ENCODE measurements at places on chromosomes 16 and 17. TPM values are rescaled to one million over a fixed set of nuclear protein-coding genes. Genes with fewer than 3 reads are reported as not detected.

NKD1 gene
- total RNA-seq = 1.8 TPM

KRTAP3-2 gene
- not detected for total RNA-seq

ADAT1 gene
- 52.4 TPM for total RNA-seq

SMIM36 gene
- total RNA-seq = not detected

SYNGR3 gene
- total RNA-seq = 27.2 TPM

DNA sequence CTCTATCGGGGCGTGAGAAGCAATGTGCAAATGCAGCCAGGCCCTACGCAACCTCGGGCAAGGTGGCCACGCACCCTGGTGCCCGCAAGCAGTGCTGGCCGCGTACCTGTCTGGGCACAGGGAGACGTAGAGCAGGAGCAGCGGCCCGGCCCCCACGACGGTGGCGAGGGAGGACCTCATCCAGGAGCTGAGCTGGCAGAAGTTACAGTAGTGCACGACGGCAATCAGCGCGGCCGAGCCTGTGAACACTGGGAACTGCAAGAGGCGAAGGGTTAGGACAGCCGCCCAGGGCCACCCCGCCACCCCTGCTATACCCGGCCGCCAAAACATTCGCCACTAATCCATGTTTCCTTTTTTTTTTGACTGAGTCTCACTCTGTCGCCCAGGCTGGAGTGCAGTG lies 96.9 kb upstream of the CREBBP start:
- no peaks in the 10 kb centered on the region for H3K27me3 ChIP-seq
- no peak for DNase-seq
- no peaks in the 10 kb centered on the region for H3K36me3 ChIP-seq
- no peak overlapping the region for H3K4me3 ChIP-seq

GRCh38 chr17:56325313-56326000 lies 172.2 kb downstream of the ANKFN1 start:
- no peak overlapping the region for H3K27ac ChIP-seq
- DNase-seq = no peak
- no peaks in the 10 kb centered on the region for H3K36me3 ChIP-seq
- H3K4me3 ChIP-seq = no peak overlapping the region

DNA sequence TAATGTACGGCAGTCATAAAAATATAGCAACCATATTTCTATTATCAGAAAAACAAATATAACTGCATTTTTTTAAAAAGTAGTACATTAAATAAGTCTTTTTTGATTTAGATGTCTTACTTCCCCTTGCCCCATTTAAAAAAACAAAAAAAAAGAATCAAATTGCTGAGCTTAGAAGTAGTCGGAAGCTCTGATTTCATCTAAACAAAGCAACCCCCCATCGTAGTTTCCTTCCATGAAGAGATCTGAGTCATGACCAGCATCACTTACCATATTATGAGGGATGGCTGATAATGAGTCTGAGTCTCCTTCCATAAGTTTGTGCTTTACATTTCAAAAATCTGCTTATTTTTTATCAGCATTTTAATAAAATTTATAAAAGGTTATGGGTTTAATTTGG lies 86.2 kb downstream of the ITFG1 start:
- H3K4me1 ChIP-seq = no peaks in the 10 kb centered on the region
- no peaks in the 10 kb centered on the region for H3K27me3 ChIP-seq
- H3K4me3 ChIP-seq = no peak overlapping the region
- H3K36me3 ChIP-seq = peaks cover 11% of the 10 kb centered on the region
- no peak overlapping the region for H3K27ac ChIP-seq

DNA sequence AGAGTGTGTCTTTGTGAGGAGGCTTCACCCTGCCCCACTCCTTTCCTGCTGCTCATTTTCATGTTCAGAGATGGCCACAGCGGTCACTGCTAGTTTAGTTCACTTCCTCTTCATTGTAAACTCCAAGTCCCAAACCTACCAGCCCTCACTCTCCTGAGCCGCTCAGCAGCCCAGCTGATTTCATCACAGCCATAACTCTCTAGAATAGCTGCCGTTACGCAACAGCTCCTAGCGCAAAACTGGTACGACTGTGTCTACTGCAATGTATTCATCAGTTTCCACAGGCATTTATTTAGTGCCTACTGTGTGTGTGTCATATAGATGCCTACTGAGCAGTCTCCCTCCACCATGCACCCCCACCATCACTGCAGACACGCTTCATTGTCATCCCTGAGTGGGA lies 233.5 kb upstream of the RPL38 start:
- H3K4me1 ChIP-seq = no peaks in the 10 kb centered on the region
- no peaks in the 10 kb centered on the region for H3K36me3 ChIP-seq
- no peak overlapping the region for H3K4me3 ChIP-seq

DNA sequence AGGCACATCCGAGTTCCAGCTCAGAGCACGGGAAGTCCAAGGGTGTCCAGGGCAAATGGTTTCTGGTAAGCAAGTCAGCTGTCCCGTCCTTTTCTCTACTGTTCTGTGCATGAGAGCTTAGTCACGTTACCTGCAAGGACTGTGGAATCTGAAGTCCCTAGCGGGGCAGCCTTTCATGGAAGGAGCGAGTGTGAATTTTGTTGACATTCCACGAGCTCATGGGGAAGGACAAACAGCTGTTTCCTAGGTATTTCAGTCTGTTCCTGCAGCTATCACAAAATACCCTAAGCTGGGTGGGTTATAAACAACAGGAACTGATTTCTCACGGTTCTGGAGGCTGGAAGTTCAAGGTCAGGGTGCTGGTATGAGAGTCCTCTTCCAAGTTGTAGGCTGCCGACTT lies 109.2 kb downstream of the SDR42E1 start:
- no peak for DNase-seq
- no peaks in the 10 kb centered on the region for H3K4me1 ChIP-seq
- H3K36me3 ChIP-seq = no peaks in the 10 kb centered on the region
- H3K27ac ChIP-seq = no peak overlapping the region

DNA sequence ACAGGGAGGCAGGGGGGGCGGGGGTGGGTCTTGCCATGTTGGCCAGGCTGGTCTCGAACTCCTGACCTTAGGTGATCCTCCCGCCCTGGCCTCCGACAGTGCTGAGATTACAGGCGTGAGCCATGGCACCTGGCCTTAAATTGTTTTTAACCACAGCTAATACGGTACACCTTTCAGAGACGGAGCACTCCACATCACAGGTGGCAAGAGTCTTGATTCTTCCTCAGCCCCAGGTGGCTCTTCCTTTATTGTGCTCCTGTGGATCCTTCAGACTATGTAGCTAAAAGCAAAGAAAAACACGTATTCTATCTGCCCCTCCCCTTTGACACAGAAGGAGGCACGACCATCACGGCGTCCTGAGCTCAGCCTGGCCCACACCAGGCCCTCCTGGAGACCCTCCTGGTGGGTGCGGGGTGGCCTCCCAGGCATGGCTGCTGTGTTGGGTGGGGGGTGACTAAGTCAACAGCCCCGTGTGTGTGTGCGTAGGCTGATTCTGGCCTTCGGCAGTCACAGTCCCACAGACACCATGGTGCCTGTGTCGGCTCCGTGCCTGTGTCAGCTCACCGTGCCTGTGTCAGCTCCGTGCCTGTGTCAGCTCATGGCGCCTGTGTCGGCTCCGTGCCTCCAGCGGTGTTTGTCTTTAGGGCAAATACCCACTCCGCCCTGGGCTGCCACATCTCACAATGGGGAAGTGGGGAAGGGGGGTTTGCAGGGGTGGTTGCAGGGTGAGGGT lies 10.8 kb upstream of the SECTM1 start:
- H3K27me3 ChIP-seq = peaks cover 3% of the 10 kb centered on the region
- no peak for DNase-seq
- no peak overlapping the region for H3K27ac ChIP-seq
- no peak overlapping the region for H3K4me3 ChIP-seq

DNA sequence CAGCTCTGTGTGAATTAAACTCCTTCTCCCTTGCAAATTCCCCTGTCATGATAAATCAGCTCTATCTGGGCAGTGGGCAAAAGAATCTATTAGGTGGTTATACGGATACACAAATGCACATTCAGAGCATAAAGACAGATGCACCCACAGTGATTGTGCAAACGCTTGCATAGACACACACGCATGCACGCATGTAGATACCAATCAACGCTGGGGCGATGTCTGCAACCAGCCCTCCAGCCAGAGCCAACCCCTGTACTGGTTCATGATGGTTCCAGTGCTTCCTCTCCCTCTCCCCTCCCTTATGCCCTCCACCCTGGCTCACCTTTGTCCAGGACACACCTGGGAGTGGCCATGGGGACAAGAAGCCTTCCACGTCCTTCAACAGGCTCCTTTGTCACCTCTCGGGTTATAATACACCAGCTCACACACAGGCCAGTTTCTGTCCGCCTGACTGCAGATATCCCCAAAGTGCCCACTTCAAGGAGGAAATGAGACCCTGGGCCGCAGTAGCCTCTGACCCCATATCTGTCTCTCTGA lies 33.1 kb upstream of the SNN start:
- DNase-seq = no peak
- no peaks in the 10 kb centered on the region for H3K27me3 ChIP-seq
- H3K4me3 ChIP-seq = no peak overlapping the region
- H3K4me1 ChIP-seq = peaks cover 6% of the 10 kb centered on the region
- H3K27ac ChIP-seq = no peak overlapping the region
- no peaks in the 10 kb centered on the region for H3K36me3 ChIP-seq

GRCh38 chr16:52265446-52265861 lies 281.5 kb downstream of the TOX3 start:
- DNase-seq = peak; percentile 47
- no peaks in the 10 kb centered on the region for H3K4me1 ChIP-seq
- no peaks in the 10 kb centered on the region for H3K36me3 ChIP-seq
- no peak overlapping the region for H3K27ac ChIP-seq

GRCh38 chr17:50100480-50100883 lies 5.3 kb downstream of the PDK2 start:
- H3K36me3 ChIP-seq = peaks cover 6% of the 10 kb centered on the region
- H3K27me3 ChIP-seq = no peaks in the 10 kb centered on the region
- no peak overlapping the region for H3K4me3 ChIP-seq
- peaks cover 22% of the 10 kb centered on the region for H3K4me1 ChIP-seq

GRCh38 chr16:27801289-27801945 lies 251.5 kb downstream of the KATNIP start:
- H3K4me1 ChIP-seq = no peaks in the 10 kb centered on the region
- peak; percentile 29 for DNase-seq
- no peaks in the 10 kb centered on the region for H3K36me3 ChIP-seq
- peaks cover 9% of the 10 kb centered on the region for H3K27me3 ChIP-seq
- no peak overlapping the region for H3K27ac ChIP-seq

DNA sequence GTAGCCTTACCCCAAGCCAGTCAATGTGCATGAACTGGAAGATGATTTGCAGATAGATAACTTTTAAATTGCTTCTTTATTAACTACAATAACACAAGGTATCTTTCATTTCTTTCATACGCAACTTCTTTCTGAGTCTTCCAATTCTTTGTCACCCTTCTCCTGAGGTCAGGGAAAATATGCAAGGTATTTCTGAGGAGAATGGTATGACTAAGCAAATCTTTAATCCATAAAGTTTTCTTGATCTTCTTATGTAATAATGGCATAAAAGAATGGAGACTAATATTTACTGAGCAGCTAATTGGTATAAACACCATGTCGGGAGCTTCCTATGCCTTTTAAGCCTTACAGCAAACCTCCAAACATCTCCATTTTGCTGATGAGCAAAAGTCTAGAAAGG lies 438.9 kb downstream of the KCNJ2 start:
- H3K4me3 ChIP-seq = no peak overlapping the region
- no peak overlapping the region for H3K27ac ChIP-seq
- H3K36me3 ChIP-seq = no peaks in the 10 kb centered on the region
- no peaks in the 10 kb centered on the region for H3K27me3 ChIP-seq
- H3K4me1 ChIP-seq = no peaks in the 10 kb centered on the region

GRCh38 chr17:69812240-69812837 lies 262.7 kb upstream of the KCNJ16 start:
- H3K27ac ChIP-seq = no peak overlapping the region
- H3K27me3 ChIP-seq = no peaks in the 10 kb centered on the region
- no peak overlapping the region for H3K4me3 ChIP-seq
- no peaks in the 10 kb centered on the region for H3K4me1 ChIP-seq
- DNase-seq = no peak
- no peaks in the 10 kb centered on the region for H3K36me3 ChIP-seq

DNA sequence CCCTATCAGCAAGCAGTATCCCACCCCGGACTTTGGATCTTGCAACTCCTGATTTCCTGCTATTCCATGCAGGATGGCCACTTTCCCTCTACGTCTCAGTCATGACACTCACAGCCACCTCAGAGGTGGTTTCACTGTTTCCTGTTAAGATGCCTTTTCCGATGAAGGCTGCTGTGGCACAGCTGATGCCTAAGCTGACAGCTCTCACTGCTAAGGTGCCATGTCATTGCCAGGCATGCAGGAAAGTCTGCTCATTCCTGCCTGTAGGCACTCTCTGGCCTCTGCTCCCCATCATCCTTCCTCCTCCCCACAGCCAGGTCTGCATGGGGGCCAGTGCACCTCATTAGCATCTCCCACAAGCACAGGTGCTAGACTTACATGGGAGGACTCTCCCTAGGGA lies 173.0 kb downstream of the CBLN1 start:
- H3K27me3 ChIP-seq = no peaks in the 10 kb centered on the region
- H3K27ac ChIP-seq = no peak overlapping the region
- no peak for DNase-seq
- H3K36me3 ChIP-seq = no peaks in the 10 kb centered on the region
- H3K4me1 ChIP-seq = no peaks in the 10 kb centered on the region

- H3K36me3 ChIP-seq = no peaks in the 10 kb centered on the region
- H3K4me3 ChIP-seq = no peak overlapping the region
- no peak overlapping the region for H3K27ac ChIP-seq
- H3K27me3 ChIP-seq = no peaks in the 10 kb centered on the region
- no peaks in the 10 kb centered on the region for H3K4me1 ChIP-seq
Measured at GRCh38 chr16:74029115-74029792, 267.4 kb upstream of the PSMD7 start.

DNA sequence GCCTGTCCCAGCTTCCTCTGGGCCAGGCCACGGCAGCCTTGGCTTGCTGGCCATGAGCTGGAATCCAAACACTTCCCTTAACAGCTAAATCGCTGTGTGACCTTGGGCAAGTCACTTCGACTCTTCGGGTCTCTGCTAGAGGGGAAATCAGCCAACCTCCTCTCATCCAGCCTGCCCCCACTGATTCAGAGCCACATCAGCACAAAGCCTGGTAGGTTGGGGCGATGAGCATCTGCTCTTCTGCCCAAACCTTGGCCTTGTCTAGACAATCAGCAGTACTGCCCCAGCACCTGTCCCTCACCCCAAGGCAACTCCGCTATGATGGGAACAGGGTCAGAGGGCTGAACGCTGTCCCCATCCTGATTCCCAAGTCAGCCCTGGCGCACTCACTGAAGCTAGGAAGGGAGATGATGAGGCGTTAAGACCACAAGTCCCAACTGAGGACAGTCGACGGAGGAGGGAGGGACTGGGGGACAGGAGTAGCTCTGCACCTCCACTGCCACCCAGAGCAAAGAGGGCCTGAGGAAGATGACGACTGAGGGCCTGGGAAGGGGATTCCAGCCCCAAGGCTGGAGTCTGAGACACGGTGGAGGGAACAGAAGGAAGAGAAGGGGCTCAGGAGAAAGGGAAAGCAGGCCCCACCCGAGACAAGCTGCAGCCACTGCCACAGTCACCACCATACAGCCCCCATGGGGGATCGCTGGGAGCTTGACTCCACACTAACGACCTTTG lies 1.3 kb downstream of the CLUH start:
- H3K4me3 ChIP-seq = peak overlapping the region; percentile 69
- H3K27ac ChIP-seq = no peak overlapping the region
- no peak for DNase-seq
- no peaks in the 10 kb centered on the region for H3K36me3 ChIP-seq
- H3K27me3 ChIP-seq = no peaks in the 10 kb centered on the region

Measured in cardiac muscle cell (in vitro differentiated cells and primary cell).